T1000 (cell line): ENCODE measurements at places on chromosomes 12 and 14.
A peak's percentile ranks its signal among the peaks of the same experiment; 100 is the strongest.

- no peak for DNase-seq
Observed at GRCh38 chr14:68820119-68820518, 27.3 kb upstream of the ZFP36L1 start.

DNA sequence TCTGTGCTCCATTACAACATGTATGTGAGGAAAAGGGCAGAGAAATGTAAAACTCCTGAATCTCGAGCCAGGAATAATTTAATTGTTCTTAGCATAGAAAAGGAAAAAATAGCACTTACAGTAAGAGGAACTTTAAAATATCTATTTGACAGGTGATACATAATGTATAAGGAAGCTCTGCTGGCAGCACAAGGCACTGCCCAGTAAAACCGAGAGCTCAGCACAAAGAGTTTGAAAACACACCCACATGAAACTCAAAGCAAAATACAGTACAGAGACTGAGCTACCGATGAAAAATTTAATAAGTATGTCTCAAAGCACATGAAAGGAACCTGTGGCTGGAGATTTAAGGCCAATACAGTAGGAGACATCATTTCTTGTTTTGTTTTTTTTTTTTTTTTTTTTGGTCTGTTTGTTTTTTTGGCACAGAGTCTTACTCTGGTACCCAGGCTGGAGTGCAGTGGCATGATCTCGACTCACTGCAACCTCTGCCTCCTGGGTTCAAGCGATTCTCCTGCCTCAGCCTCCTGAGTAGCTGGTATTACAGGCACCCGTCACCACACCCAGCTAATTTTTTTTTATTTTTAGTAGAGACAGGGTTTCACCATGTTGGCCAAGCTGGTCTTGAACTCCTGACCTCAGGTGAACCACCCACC, 19.2 kb downstream of the CLIP1 start:
- no peak for DNase-seq

DNA sequence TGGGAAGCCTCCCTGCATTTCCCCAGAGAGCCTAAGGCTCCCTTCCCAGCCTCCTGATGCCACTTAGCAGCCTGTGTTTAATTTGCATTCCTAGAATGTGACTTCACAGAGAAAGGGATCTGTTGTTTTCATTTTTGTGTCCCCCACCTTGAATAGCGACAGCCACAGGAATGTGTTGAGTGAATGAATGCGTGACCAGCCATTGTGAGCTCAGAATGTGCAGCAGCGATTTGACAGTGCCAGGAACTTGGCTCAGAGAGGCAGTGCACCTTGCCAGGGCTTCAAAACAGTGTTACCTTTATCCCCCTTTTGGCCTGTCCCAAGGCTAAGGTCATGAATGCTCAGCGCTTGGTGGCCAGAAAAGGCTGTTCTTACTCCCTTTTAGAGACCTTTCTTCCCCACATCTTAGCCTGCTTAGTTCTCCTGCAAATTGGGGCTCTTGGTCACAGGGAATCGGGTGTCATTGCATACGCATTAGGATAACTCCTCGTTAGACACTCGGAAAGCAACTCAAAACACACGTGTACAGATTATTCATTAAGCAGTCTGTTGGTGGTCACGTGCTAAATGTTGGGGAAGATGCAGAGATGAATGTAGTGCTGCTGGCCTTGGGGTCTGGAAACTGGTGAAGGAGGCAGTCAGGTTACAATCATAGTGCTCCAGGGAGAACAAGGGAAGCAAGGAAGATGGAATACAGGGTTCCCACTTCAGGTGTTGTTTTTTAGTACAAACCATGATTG, 9.8 kb downstream of the NTF3 start:
- DNase-seq = no peak

- peak; percentile 12 for DNase-seq
Observed at GRCh38 chr14:30610787-30611343, 11.3 kb upstream of the SCFD1 start.

GRCh38 chr12:42090899-42091298, 53.8 kb downstream of the GXYLT1 start:
- no peak for DNase-seq

- no peak for DNase-seq
Observed at GRCh38 chr14:61202124-61202523, 79.0 kb downstream of the TMEM30B start.

- DNase-seq = no peak
Observed at GRCh38 chr14:100421756-100422470, 98.8 kb downstream of the SLC25A47 start.

GRCh38 chr12:53230108-53230845, 1.7 kb downstream of the RARG start:
- no peak for DNase-seq

- no peak for DNase-seq
Observed at GRCh38 chr12:122052285-122052684, 26.3 kb upstream of the MLXIP start.

GRCh38 chr14:25049093-25049567, 817 bp downstream of the STXBP6 start:
- DNase-seq = no peak

DNA sequence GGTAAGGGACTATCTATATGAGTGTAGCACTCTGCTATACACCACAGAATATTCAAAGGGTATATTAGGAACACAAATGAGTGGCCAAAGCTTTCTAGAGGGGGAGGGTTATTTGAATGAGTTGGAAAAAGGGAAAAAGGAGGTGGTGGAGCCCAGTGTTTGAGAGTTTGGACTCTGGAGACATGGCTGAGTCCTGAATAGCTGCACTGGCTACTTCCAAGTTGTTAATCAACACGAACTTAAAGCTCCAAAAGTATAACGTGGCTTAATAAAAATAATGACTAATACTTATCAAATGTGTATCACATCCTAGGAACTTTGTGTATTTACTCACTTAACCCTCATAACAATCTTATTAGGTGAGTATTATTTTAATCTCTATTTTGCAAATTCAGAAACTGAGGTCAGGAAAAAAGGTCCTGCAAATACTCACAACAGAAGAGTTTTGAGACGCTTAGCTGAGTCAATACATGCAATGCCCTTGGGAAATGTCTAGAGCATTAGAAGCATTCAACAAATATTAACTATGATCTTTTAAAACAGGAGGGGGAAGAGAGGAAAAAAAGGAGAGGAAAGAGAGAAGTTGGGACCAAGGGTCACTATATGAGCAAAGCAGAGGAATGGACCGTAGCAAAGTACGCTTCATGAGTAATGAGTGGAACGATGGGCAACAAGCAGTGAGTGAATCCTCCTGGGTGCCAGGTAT, 189.5 kb upstream of the HMGA2 start:
- no peak for DNase-seq

GRCh38 chr14:22464422-22465142, 124.4 kb downstream of the DAD1 start:
- no peak for DNase-seq

GRCh38 chr14:28596391-28596790, 170.2 kb upstream of the FOXG1 start:
- DNase-seq = no peak
